ENCODE measurements at places on chromosomes 13 and 19.

DNA sequence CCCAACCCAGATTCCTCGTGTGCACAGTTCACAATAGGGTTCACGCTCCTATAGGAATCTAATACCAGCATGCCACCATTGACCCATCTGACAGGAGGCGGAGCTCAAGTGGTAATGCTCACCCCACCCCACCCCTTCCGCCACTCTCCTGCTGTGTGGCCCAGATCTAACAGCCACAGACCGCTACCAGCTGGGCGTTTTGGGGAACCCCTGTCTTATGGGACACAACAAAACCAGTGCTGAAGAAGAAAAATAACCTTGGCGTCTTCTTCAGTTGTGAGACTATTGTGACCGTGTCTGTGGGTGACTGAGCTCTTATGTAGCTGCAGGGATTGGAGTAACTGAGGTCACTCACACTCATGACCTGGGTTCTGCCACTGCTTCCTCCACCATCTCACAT is 5.2 kb upstream of the OR10H1 start:
- no peak for DNase-seq

- DNase-seq: no peak
These were observed 3.0 kb downstream of the GTPBP3 start for GRCh38 chr19:17340302-17340870.

- no peak for DNase-seq
These were observed 31.4 kb downstream of the CCDC122 start for GRCh38 chr13:43848001-43848649.

DNA sequence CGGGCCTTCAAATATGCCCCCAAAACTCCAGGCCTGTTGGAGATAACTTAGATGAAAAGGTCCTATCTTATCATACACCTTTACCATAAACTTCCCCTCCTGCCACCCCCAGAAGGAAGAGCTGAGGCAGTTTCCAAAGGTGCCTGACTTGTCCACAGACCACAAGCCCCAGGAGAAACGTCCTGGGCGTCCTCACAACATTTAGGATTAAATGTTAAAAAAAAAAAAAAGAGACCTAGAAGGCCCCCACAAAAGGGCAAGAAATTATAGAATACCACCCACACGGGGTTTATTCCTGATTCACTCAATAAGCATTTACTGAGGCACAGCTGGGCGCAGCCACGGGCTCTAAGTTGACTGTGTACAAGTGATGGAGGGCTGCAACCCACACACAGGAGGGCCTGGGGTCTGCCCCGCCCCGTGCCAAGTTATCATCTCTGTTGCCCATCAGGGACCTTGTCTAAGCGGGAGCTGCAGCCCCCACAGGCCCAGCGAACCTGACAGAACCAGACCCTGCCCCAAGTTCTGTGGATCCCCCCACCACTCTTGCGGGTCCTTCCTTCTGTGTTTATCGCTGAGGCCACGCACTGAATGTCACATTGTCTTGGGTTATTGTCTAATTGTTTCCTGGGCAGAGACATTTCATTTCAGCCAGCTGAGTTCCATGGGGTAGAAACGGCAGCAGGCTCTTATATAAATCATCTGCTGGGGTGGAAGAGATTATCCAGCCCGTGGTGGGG is 83.0 kb upstream of the TM9SF2 start:
- DNase-seq: no peak

- DNase-seq: no peak
These were observed 12.3 kb downstream of the DDX39A start for GRCh38 chr19:14406645-14407401.

DNA sequence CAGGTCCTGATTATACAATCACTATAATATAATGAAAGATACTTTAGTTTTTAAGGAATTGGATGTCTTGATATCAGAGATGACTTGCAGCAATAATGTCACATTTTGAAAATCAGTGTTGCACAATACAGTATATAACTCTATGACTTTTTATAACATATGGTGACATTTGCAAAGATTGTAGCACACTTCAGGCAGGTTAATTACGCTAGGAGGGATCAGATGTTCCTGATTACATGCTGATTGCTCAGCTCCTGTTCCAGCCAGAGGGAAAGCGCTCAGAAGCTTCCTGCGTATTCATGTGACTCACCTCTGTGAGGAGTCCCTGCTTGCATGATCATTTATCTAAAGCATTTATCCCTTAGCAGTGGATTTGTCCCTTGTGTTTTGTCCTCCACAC is 265.6 kb downstream of the GPC5 start:
- no peak for DNase-seq

DNA sequence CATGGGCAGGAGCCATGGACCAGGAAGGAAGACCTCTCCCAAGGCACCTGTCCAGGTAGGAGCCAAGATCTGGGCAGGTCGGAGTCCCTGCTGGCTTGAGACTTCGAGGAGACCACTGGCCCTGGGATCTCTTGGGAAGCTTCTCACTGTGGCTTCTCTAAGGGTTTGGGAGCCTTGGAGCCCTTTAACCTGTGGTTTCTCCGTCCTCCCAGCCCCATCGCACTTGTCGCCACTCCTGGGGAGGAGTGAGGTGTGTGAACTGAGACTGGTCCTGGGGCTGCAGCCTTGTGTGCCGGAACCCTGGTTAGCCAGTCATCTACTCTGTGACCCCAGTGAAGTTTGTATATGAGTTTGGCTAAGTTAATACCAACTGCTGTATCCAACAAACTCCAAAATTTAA is 8.2 kb downstream of the ZNF805 start:
- no peak for DNase-seq

GRCh38 chr19:55554302-55554701 is 9.0 kb upstream of the SBK3 start:
- no peak for DNase-seq

DNA sequence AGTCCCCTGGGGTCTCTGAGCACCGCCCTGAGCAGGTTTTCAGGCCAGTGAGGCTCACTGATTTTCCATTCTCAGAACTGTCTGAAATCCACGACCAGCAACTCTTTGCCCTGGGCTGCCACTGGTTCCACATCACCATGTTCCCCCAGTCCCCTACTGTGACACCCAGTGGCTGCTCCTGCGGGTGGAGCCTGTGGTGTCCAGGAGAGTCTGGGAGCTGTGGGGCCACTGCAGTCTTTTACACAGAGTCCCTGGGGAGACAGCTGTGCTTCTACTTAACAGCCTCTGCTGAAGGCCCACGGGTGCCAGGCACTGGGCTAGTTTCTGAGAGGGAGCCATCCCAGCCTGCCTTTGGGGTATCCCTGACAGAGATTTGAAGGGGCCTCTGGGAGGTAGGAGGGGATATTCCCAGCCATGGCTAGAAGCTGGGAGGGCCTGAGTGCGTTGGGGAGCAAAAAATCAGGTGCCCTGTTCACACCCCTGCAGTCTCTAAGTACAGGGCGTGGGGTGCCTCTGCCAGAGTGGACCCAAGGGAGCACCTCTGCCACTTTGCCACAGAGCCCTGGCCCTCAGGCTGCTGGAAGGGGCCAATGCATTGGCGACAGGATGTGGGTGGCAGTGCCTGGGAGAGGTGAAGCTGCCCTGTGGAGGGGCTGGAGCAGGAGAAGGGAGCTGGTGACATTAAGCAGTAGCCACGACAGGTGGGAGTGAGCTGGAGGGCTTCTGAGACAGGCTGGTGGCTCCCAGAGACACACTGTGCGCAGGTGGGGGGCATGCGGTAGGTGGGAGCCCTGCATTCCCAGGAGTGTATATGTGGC is 200.2 kb upstream of the ZNF536 start:
- no peak for DNase-seq

DNA sequence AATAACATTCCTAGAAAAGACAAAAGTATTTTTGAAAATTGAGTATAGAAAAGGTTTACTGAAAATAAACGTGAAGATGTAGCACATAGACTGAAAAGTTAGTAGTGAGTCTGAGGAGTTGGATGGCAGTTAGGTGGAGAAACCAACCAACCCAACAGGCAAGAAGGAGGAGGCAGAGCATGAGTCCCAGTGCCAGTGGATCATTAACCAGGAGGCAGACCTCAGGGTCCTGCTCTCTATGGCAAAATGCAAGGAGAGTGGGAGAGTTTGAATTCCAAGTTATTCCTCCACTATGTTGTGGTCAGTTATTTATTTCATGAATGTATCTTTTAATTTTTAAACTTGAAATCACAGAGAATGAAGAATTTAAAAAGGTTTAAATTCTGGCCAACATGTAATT is 446.4 kb downstream of the GPC6 start:
- no peak for DNase-seq

GRCh38 chr19:28936001-28936400 is 276.9 kb downstream of the UQCRFS1 start:
- DNase-seq: no peak

- no peak for DNase-seq
These were observed 27.5 kb upstream of the KATNAL1 start for GRCh38 chr13:30334663-30335386.

DNA sequence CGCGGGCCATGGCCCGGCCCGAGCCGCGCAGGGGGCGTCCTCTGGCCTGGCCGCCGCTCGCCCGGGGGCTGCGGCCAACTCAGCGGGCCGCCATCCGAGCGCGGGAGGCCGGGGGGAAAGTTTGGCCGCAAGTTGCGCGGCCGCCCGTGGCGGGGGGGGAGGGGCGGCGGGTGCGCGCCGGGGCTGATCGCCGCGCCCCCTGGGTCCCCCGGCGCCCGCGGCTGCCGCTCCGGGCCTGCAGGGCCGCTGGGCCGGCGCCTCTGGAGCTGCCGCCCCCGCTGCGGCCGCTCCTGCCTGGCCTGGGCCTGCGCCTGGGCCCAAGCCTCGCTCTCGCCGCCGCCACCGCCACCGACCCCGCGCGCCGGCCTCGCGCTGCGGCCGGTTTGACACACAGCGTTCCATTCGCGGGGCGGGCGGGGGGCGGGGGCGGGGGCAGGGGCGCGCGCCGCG is at the start of gene NR2F6:
Gene NR2F6, minus strand, starts transcription at position 385 of the 450 bp plus-strand sequence. CDS start 699 bp downstream, outside the sequence.
- no peak for DNase-seq

DNA sequence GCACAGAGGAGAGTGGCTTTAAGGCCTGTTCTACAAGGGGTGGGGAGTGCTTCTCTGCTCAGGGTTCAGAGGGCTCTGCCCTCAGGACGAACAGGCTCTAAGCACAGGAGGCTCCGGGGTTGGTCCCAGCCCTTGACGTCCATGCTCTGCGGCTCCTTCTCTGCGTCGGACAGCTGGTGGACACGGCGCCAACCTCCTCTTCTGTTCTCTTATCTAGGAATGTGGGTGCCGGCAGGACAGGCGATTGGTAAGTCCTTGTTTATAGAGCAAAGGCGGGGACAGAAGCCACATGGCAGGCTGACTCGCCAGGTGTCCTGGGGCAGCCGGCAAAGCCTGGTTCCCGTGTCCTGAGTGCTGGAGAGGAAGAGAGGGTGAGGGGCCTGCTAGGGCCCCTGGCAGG is 8.4 kb upstream of the RPS15 start:
- no peak for DNase-seq

DNA sequence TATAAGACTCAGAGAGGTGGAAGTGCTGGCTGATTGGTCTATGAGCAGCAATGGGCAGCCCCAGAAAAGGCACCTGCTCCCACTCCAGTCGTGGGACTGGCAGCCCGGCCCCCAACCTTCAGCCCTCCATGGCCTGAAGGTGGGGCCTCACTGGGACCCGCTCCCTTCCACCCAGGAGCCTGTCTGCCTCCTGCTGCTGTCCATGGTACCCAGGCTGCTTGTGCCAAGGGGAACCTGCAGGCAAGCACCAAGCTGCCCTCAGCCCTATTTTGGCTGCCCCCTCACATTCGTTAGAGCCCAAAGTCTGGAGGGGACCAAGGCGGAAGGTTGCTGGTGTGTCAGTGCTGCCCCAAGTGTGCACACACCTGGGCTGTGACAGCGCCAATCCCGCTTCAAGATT is 2304.9 kb downstream of the PCDH9 start:
- no peak for DNase-seq

DNA sequence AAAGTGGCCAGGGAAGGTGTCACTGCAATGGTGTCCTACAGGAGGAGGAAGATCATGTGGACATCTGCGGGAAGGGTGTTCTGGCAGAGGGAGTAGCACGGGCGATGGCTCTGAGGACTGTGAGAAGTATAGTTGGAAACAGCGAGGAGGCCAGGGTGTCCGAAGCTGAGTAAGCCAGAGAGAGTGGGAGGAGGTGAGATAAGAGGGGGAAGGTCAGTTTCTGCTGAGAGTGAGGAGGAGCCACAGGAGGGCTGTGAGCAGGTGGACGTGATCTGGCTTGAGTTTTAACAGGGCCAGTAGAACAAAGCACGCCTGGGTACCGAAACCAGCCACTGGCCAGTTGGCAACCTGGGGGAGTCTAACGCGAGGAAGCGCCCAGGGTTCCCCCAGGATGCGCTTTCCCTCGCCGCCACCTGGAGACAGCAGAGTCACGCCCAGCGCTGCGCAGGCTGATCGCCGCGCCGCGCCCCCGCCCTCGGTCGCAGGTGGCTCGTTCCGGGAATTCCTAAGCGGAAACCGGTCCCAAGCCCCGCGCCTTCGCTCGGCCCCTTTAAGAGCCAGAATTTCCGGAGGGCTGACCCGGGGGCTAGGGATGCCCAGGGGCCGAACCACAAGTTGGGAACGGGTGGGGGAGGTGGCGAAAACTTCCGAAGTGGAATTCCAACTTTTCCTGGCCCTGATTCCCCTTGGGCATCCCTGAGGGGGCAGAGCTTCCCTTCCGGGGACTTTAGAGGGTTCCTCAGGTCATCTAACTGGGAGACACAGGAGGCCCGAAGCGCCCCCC is 1.1 kb upstream of the LSR start:
- DNase-seq: no peak

- no peak for DNase-seq
These were observed 193.6 kb downstream of the IRS2 start for GRCh38 chr13:109592770-109593169.

DNA sequence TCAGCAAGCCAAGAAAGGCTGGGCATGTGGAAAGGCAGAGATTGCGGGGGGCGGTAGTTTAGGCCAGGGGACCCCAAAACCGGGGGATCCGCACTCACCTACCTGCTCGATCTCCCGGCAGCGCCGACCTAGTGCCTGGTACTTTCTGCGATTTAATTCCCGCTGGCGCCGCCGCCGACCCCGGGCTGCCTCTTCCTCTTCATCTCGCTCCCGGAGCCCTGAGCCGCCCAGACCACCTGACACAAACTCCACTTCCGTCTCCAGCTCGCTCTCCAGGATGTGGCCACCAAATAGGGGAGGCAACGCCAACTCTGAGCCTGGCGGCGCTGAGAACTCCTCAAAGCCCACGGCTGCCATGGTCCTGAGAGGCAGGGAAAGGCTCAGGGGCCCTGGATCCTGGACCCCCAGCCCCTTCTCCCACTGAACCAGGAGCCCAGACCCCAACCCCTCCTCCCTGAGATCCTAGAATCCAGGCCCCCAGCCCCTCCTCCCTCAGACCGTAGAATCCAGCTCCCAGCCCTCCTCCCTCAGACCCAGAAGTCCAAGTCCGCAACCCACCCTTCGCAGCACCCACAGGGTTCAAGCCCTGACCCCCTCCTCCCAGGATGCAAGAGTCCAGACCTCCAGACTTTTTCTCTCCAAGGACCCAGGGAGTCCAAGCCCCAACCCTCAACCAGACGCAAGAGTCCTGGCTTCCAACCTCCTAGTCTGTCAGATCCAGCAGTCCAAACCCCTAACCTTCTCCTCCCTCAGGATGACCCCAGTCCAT is 933 bp downstream of the TFPT start:
- DNase-seq: no peak

- no peak for DNase-seq
These were observed 44.9 kb downstream of the LATS2 start for GRCh38 chr13:21016487-21016886.

DNA sequence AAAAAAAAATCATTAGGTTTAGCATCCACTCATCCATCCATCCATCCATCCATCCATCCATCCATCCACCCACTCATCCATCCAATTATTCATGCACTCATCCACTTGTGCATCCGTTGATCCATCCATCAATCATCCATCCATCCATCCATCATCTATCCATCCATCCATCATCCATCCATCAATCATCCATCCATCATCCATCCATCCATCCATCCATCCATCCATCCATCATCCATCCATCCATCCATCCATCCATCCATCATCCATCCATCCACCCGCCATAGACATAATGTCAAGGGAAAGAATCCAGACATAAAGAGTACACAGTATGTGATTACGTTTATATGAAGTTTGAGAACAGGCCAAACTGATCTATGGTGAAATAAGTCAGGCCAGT is 9.0 kb upstream of the SELENOW start:
- DNase-seq: no peak

All from brain pericyte (primary cell).